EL (cell line): ENCODE measurements at places on chromosomes 12 and 14.

GRCh38 chr14:65864984-65865383 is 452.5 kb downstream of the FUT8 start:
- no peak for DNase-seq

DNA sequence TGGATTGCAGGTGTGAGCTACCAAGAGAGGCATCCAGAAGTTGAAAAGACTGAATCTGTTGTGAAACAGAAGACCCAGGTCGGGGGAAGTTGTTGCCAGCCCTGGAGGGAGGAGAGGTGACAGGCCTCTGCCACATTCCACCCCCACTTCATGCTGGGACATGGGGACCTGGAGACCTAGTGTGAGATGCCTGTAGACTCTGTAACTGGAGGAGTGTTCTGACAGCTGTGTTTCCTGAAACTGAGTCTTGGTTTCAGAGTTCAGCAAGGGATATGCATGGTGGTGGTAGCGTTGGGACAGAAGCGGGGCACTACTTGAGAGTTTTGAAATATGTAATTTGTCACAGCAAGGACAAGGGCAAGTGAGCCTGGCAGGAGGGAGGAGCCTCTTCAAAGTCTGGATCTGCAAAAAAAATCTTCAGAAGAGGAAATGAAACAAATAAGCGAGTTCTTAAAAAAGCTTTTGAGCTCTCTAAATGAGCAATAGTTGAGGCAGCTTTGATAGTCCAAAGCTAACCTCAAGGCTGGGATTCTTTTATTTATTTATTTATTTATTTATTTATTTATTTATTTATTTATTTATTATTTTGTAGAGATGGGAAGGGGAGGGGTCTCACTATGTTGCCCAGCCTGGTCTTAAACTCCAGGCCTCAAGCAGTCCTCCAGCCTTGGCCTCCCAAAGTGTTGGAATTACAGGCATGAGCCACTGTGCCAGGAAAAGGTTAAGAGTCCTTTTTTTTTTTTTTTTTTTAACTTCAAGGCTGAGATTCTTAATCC is 58.9 kb upstream of the EEA1 start:
- DNase-seq, result no peak

GRCh38 chr12:78787576-78787975 is 77.0 kb upstream of the SYT1 start:
- no peak for DNase-seq

- no peak for DNase-seq
These were observed 3.1 kb upstream of the LMO3 start for GRCh38 chr12:16608946-16609539.

GRCh38 chr12:9698681-9699080 is 29.2 kb downstream of the CLEC2D start:
- DNase-seq, result no peak

DNA sequence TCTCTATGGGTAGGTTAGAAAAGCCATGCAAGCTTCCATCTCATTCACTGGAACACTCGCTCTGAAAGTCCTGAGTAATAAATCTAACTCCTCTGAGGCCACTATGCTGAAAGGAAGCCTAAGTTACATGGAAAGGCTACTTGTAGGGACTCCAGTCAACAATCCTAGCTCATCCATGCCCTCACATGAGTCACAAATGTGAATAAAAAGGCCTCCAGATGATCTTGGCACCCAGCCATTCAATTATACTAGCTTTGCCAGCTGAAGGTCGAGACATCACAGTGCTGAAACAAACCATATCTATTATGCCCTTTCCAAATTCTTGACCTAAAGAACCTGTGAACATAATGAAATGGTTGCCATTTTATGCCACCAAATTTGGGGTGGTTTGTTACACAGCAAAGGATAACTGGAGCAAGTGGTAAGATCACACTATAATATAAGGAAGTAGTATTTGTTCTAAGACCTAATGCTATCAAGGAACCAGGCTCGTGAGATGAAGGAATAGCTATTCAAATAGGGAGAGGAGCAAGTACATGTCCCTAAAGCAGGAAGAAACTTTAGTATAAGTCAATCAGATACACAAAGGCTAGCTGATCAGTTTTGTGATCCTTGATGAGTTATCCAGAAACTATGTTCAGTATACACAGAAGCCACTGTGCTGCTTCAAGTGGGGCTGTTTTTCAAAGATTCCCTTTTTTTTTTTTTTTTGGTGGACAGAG is 142.1 kb downstream of the MED13L start:
- peak; percentile 82 for DNase-seq

DNA sequence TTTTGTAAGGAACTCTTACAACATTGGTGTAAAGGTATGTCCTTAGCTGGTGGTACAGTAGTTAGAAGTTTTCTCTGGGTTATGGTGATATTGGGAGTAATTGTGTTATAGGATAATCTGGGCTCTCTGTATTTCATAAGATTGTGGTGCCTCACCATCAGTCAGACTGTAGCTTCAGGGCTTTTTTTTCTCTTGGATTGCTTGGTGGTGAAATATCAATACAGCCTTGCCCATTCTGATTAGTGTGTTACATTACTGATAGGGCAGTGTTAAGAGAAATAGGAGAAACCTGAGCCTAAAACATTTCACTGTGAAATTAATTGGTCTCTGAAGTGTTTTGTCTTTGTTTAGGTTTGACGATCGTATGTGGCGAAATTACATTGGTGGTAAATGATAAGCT is 71.0 kb downstream of the RCOR1 start:
- no peak for DNase-seq

DNA sequence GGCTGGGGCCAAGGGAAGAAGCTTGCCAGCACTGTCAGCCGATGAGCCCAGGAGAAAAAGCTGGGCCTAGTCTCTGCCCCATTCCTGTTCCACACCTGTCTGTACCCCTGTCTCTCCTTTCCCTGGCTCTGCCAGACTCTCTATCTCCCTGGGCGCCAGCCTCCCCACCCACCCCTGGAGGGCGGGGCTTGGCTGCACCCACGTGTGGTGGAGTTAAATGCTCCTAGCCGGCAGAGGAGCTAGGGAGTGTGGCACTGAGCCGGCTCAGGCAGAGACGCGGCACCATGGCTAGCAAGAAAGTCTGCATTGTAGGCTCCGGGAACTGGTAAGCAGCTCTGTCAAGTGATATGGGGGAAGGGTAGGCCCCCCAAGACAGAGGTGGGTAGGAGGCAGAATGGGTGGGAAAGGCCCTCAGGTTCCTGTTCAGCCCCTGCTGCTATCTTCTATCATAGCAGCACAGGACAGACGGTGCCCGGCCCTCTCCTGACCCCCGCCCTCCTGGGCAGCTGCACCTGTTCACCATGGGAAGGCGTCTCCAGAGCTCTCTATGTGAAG is at the start of gene GPD1:
Gene GPD1, plus strand, starts transcription at position 242 of the 555 bp plus-strand sequence. Its CDS starts 43 bp downstream, at position 285.
- peak; percentile 45 for DNase-seq

DNA sequence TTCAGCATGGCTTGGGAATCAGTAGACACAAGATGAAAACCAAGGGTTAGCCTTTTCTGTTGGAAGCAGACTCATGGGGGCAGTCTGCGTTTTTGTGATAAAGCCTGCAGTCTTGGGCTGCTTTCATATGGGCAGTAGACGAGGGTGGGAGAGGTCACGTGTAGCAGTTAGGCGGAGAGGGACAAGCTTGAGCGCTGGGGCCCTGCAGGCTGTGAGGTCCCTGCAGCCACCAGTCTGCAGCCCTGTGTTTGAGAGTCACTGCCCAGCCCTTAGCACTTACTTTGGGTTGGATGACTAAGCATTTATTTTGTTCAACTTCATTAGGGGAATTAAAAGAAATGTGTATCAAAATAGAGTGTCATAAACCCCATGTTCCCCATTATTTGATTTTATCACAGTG is 37.2 kb downstream of the EP400 start:
- no peak for DNase-seq

DNA sequence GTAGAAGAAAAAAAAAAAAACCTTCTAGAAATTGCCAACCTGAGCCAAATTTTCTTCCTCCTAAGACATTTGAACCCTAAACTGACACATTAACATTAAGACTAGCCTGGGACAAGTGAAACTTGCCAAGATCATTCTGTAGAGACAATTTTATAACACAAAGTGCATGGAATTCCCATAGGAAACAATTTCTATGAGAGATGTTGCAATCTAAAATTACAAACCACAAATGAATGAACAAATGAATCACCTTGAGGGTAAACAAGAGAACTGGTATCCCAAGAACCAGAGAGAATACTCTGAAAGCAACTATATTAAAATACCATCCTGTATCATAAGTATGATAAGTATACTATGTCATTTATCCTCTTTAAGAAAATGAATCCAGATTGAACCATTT is 165.3 kb downstream of the DICER1 start:
- no peak for DNase-seq

- DNase-seq, result peak; percentile 14
These were observed 113.8 kb upstream of the FOXG1 start for GRCh38 chr14:28652782-28653181.

DNA sequence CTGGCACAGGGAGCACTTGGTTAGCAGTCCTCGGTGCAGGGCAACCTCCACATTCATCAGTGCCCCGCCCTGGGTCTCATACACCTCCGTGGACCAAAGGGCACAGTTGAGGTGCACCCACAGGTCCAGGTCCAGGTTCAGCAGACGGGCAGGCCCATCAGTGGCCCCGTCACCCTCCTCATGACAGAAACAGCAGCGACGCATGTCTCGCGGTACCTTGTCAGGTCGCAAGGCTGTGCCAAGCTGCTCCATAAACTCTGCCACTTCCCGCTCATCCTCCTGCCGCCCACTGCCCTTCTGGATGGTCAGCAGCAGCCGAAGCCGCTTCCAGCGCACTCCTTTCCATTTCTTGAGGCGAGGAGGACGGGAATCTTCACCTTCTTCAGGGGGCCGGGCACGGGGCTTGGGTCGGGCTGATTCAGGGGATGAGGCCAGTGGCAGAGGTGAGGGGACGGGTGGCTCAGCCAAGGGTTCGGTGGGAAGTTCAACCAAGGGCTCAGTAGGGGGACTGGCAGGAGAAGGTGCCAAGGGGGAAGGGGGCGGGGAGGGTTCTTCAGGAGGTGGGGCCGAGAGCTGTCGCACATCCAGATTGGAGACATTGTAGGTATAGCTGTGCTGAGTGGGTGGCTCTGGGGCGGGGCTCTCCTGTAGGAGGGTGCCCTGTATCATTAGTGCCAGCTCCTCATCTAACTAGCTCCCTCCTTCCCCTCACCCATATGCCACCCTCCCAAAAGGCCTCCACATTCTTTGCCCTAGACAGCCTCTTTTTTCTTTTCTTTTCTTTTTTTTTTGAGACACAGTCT is 8.3 kb upstream of the PRKAG1 start:
- no peak for DNase-seq

DNA sequence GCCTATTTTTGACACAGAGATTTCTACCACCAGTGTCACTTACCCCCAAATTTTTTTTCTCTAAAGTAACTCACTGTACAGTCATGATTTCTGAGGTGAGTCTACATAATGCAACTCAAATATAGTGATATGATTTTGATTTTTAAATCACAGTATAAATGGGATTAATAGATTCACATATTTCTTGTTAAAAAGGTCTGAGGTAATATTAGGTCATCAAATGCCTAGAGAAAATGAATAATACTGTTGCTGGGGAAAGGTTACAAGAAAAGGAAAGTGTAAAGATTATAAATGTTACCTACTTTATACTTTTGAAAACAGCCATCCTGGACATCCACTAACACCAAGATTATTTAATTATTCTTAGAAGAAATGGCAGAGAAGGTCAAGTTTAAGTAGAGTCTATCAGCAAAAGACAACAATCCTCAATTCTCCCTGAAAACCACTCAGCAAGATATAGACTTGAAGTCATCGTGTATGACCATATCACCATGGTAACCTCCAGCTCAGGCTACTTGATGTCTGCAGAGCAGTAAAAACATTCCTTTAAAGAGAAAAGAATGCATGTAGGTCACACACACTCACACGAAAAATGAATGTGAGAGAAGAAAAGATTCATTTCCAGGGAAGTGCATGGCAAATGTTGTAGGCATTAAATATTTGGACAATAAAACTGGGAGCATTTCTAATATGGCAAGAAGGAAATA is 58.7 kb downstream of the CCDC59 start:
- DNase-seq, result no peak

DNA sequence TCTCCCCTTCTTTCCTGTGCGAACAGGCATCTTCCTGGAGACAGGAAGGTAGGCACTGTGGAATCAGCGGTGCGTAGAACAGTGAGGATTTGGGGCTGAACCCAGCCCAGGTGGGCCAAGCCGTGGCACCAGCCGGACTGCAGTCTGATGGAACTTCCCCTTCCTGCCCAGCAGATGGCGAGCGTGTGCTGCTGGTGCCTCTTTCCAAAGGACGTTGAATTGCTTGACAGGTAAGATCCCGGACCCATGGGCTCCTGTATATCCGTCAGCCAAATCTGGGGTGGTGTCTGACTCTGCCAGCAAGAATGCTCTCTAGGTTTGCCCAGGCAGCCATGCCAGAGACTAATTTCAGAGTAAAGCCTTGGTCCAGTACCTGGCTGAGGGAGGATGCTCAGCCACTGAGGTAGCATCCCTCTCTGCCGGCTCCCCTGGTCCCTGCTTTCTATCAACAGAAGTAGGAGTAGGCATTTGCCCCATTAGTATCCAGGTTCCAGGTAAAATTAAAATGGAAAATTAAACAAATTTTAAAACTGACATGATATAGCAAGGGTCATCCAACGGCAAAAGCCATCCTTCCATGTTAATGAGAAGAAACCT is 21.1 kb upstream of the KCNA5 start:
- peak; percentile 42 for DNase-seq

GRCh38 chr12:125099409-125099782 is 34.2 kb downstream of the AACS start:
- DNase-seq, result no peak

DNA sequence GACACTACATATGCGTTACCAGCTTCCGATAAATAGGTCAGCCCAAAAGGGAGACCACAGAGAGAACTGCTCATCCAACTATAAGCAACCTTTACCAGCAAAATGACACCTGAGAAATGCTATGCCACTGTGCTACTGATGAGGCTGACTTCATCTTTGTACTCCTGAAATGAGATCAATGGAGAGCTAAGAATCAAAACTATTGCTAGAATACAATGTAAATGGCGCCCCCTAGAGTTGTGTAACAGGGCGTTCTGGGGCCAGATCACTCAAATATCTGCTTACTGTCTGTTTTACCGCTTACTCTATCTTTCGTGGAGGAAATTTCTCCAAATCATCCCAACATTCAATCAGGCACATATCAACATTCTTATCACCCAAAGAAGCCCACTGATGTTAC is 4.6 kb downstream of the ZNF384 start:
- DNase-seq, result peak; percentile 47

DNA sequence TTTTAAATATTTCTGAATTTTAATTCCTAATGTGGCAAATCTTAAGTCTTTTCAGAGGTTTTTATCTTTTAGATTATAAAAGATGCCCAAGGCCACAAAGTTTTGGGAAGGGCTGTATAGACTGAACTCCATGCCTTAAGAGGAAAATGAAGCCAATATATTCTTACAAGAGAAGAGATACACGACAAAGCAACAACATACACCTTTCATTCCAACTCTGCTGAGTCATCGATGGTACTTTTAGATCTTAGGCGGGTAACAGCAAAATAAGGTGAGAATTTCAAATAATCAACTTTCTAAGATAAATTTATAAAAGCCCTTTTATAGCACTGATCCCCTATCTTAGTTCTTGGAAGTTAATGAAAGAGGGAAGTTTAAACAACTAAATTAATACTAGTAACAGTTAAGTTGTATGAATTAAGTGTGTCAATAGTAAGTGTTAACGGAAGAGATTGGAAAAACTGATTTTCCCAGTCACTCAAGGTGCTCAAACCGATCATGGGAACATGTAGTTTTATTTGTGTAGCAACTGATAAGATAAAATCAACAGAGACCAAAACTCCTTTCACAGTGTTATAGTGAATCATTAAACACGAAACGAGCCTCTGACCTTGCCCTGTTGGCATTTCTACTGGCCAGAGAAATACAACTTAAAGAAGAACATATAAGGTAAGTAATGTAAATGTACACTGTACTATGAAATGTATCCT is 18.8 kb upstream of the PIK3C2G start:
- DNase-seq, result no peak

GRCh38 chr12:25186788-25187402 is 8.1 kb downstream of the DNAI7 start:
- DNase-seq, result no peak

GRCh38 chr14:86639146-86639545 is 1109.2 kb downstream of the FLRT2 start:
- DNase-seq, result peak; percentile 24
